Effector memory CD4-positive, alpha-beta T cell (primary cell): ENCODE measurements at places on chromosomes 16 and 17.

DNA sequence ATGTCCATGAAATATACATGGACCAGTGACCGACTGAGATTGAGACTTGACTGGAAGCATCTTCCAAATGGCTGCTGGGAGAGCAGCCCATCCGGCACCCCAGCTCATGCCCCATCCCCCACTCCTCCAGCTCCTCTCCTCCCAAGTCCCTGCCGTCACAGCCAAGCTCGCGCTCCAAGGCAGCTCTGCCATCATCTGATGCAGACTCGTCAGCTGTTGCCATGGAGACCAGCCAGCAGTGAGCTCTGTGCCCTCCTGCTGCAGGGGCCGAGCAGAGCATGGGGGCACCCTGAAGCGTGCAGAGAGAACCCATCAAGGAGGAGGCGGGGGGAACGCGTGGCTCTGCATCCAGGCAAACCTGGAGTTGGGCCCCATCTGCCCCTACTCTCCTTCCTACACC lies 74.5 kb upstream of the TNRC6C start:
- no peak for DNase-seq

- DNase-seq = no peak
Observed at GRCh38 chr17:36746381-36747053, 145.1 kb downstream of the MRM1 start.

GRCh38 chr17:45968732-45969131 lies 30.3 kb upstream of the STH start:
- DNase-seq = no peak

DNA sequence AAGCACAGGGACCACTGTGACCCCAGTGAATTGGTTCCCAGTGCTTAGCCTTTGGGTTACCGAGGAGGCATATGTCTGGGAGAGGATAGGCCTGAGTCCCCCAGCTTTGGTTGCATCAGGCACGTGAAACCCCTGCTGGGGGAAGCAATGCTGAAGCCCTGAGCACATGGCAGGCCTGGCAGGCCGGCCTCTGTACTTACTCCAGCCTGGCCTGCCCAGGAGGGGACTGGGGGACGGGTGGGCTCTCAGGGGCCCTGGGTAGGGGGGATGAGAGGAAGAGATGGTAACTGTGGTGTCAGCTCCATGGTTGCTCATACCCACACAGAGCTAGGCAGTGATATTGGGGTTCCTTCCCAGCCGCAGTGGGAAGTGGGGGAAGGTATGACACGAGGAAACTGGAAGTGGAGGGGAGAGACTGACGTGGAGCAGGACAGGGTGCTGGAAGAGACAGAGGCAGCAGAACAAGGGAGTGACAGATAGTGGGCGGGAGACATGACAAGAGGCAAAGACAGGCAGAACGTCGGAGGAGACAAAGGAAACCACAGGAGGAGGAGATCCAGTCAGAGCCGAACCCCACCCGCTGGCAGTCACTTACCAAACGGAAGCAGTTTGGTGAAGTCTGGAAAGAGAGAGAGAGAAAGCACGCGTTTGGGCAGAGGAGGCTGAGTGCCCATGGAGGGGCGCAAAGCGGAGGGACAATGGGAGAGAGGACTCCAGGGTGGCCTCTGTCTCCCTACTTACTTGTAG lies 9.1 kb downstream of the TMEM208 start:
- peak; percentile 62 for DNase-seq

GRCh38 chr17:80358861-80359260 lies 56.1 kb upstream of the ENDOV start:
- no peak for DNase-seq

DNA sequence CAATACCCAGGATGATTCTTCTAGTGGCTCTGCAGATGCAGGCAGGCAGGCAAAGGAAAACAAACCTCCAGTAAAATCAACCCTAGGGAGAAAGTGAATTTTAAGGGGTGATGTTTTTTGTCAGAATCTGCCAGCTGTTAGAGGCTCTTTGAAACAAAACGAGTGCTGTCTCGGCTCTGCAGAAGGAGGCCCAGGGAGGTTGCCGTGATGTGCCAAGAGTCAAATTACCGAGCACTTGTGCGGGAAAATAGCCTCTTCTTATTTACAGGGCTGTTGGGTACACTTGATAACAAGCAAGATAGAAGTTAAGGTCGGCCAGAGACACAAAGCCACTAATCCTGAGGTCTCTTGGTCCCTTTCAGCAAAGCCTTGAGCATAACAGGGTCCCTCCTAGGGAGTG lies 68.9 kb upstream of the EEF2KMT start:
- no peak for DNase-seq

- DNase-seq = no peak
Observed at GRCh38 chr16:5461141-5461540, 363.5 kb upstream of the EEF2KMT start.

GRCh38 chr17:59712862-59713261 lies 5.4 kb downstream of the VMP1 start:
- DNase-seq = no peak

DNA sequence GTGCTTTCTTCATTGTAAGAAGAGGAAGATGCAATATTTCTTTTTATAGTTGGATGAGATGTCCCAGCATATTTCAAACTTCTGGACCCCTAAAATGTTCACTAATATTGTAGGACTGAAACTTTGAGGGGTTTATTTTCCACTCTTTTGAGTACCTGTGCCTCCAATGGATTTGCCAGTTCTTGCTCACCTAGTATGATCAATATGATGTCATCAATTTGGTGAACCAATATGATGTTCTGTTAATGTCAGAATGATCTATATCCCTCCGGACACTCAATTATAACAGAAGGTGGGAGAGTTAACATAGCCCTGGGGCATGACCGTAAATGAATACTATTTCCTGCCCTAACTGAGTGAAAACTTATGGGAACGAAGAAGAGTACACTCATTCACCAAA lies 178.3 kb downstream of the CBLN1 start:
- DNase-seq = no peak
